HepG2 (cell line): ENCODE measurements at places on chromosomes 7 and 10.
A peak's percentile ranks its signal among the peaks of the same experiment; 100 is the strongest.

DNA sequence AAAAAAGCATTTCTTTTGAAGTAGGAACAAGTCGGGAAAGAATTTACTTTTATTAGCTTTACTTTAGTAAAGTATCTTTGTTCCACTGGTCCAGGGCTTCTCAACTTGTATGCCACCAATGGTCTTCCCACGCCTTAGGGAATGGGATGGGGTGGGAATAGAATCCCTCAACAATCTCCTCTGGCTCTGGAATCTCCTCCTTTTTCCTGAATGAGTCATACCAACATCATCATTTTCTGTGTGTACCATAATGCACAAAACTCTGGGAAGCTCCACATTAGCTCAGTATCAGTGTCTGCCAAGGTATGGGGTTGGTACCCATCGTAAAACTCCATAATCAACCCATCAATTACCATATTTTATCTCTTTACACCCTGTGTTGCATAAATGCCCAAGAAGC, 159.4 kb upstream of the BMPER start:
- DNase-seq: no peak

- peak; percentile 56 for DNase-seq
Measured at GRCh38 chr10:62082729-62083411, 181.4 kb downstream of the ARID5B start.

DNA sequence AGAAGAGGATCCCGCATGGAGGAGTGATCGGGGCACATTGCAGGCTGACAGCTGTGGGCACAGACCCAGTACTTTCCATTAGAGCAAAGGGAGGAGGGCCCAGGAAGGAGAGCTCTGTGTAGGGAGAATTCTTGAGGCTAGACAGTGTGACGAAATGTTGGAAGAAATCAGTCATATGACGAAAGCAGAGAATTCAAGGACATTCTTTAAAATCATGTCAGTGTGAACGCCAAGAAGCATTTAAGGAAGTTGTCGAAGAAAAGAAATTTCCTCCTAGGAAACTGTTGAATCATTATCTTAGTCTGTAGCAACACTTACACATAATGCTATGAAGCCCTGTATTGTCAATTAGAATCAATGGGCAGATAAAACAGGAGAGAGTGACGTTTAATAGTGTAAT, 191.3 kb upstream of the ADARB2 start:
- DNase-seq: no peak

DNA sequence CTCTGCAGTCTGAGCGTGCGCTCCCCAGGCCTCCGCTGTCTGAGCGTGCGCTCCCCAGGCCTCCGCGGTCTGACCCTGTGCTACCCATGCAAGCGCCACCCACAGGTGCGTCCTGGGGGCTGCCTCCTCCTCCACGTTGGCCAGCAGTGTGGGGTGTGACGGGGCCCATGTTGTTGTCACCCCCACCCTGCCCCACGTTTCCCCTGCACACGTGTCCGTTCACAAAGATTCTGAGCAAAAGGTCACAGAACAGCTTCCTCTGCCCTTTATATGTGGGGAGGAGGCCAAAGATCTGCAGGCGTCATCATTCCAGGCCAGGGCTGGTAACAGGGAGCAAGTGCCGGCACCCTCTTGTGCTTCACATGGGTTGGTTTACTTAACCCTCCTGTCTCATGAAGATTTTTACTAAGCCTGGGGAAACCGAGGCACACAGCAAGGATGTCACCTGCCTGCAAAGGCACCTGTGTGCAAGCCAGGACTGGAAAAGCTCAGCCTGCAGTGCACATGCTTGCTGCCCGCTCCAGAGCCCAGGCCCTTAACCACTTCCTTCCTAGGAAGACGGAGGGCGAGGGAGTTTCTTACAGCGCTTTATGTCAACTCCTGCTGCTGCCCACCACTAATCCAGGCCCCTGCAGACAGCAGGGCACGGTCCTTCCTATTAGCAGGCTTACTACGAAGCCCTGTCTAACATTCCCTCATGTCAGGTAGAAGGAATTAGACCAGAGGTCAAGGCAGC, 4.8 kb downstream of the GPR146 start:
- no peak for DNase-seq

GRCh38 chr7:26649388-26649787, 215.0 kb downstream of the SKAP2 start:
- no peak for DNase-seq

GRCh38 chr10:88152728-88153133, 289.3 kb downstream of the PTEN start:
- DNase-seq: no peak

- DNase-seq: no peak
Measured at GRCh38 chr7:158135931-158136330, 451.7 kb downstream of the PTPRN2 start.

GRCh38 chr7:156017916-156018700, 205.8 kb upstream of the SHH start:
- no peak for DNase-seq

DNA sequence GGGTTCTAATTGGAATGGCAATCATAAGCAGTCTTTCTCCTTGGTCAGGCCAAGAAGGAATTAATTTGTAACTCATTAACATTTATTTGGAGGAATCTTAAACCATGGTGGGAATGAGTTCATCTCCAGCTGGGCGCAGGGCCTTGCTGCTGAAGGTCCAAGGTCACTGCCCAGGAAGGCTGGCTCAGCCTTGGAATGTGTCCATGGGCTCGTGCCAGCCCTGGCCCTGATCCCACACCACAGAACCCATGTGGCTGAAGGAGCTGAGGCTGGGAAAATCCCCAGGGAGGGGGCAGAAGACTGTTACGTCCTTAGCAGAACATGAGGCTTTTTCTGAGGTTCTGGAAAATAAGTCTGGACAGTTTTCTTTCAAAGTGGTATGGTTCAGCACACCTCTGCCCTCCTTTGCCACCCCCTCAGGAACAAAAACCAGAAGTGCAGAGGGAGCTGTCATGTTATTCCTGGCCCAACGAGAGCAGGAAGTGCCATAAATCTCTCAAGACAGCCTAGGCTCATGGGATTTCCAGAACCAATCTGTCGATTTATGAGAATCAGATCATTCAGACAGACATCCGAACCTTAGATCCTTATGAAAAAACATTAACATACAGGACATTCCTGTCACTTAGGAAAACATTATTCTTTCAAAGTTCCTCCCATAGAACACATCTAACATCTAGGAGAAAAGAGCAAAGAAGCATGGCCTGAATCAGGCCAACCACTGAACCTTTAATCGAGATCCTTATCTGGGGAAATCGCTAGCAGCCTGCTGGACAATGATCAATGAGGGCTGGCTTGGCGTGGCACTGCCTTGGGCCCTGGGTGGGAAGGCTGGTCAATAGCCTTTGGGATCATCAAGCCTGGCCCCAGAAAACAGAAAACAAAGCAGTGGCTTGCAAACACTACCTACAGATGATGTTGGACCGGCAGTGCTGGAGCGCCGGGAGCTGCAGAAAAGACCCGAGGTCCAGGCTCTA, 134.3 kb downstream of the TAX1BP1 start:
- DNase-seq: no peak

DNA sequence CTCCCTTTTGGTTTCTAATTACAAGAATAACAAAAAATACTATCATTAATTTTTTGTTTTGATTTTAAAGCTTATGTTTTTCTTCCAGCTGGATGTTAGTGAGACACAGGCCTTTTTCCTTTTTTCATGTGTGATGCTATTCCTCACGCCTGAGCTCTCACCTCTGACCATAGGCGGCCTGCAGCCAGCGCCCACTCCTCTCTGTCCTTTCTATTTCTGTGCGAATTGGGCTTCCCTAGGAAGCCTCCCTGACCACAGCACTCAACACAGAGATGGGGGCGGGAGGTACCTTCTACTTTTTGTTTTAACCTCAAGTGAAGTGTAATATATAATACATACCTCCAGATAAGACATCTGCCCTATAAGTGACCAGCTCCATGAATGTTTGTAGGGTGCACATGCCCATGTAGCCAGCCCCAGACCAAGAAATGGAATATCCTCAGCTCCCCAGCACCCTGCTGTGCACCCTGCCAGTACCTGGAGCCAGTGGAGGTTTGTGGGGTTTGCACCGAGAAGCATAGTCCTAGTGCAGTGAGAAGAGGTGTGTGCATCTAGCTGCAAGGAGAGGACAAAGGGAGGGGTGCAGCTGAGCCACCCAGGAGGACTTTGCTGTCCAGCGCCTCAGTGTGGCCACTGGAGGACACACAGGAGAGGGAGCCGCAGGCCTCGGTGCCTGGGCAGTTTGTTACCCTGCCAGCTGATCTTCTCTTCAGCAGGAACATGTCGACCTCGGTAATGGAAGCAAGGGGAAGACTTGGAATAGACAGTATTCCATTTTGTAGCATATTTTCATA, 38.5 kb downstream of the BNIP3 start:
- peak; percentile 15 for DNase-seq

DNA sequence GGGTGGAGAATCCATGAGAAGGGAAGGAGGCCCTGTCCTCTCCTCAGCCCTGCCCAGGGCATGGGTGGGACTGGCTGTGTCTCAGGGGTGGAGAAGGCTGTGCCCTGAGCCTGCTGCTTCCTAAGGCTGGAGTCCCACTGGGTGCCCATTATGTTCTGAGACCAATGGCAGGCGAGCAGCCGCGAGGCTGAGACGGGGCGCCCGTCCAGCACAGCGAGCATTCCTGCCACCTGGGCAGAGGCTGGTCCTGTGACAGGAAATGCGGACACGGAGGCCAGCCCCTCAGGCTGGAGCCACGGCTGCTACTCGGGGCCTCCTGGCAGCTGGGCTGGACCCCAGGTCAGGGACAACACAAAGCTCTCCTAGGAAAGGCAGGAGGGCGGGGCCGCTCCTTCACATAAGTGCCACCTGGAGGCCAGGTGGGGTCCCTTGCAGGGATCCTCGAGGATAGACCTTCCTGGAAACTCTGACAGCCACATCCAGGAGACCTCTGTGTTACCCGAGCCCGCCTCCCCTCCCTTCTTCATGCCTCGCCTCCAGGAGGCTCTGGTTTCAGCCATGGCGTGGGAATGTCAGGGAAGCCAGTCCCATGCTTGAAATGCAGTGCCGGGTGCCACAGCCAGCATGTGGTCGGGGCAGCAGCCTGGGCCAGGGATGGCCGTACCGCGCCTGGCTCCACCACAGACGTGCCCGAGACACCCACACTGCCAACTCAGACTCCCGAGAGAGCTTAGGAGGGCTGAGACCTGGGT, 173.9 kb downstream of the USP6NL start:
- no peak for DNase-seq

- DNase-seq: peak; percentile 1
Measured at GRCh38 chr7:42745357-42746059, 166.4 kb downstream of the C7orf25 start.

GRCh38 chr7:144011458-144012230, 11.5 kb downstream of the OR6B1 start:
- peak; percentile 51 for DNase-seq

GRCh38 chr10:113565364-113565763, 12.5 kb downstream of the HABP2 start:
- DNase-seq: no peak

- no peak for DNase-seq
Measured at GRCh38 chr10:78286186-78286585, 252.5 kb downstream of the RPS24 start.

DNA sequence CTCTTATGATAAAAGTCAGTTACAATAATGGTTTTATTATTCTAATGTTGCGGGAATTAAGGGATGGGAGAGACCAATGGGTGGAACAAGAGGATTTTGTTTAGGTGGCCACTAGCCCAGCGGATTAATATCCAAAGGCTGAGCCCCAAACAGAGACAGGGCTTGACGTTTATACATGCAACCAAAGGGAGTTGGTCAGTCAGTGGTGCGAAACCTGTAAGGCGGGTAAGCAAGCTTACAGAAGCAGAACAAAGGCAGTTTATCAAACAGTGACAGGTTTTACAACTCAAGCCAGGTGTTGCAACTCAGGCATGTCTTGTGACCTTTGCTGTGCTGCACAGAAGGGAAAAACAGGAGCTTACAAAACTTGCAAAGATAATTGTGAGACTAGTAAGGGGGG, 622.9 kb upstream of the MBL2 start:
- no peak for DNase-seq

DNA sequence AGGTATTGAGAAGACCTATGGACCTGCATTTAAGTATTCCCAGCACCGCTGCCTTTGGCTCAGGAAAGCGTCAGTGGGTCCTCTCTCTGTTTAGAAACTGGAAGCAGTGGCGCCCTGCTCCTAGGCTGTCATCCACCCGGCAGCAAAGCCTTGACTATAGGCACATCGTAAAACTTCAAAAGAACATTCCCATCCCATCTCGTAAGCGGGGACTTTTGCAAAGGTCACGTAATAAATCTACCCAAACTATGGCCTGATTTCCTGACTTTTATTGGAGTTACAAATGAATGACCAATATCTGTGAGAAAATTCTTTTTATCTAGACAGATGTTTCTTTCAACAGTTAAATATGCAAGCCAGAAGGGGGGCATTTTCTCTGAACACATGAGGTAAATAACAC, 115.8 kb upstream of the TCERG1L start:
- DNase-seq: no peak

DNA sequence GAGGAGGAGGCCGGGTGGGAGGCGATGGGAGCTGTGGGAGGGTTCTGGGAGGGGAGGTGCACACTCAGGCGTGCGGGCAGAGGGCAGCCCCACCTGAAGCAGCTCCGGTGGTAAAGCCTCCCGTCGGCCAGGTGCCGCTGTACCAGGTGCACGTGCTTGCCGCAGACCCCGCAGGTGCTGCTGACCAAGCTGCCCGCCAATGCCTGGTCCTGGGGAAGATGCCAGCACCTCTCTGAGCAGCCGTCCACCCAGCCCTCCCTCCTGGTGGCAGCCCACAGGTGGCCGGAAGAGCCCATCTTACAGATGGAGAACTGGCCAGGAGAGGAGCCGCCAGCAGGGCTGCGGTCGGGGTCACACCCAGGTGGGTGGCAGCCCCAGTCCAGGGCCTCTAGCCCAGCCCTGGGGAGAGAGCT, 12.6 kb downstream of the MICALL2 start:
- DNase-seq: no peak

DNA sequence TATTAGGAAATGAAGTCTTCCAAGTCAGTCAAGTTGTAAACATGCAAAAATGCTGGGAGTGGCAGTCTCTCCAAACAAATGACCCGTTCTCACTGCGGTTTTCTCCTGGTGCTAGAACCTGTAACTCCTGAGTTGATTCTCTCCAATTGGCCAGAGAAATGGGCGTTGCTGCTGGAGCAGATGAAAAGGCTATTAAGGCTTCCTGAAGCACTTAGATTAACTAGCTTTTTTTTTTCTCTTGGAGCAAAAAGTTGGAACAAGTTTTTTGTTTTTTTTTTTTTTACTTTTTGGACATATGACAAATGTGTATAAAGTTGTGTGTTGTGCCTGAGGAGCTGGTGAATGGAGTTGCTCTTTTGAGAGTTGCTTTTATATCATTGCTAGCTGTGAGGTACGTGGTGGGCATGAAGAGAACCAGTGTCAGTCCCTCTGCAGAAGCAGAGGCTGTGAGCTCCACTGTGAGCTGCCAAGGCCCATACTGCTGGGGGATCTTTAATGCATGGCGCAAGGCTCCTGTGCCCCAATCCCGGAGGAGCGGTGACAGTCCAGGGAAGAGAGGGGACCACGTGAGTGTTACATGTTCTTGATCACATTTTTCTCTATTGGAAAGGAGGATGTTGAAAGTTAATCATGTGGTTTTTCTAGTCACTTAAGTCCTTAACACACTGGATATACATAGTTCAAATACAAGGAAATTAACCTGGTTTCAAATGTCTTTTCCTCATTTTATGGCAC, 393.6 kb upstream of the GALNT17 start:
- DNase-seq: no peak
